Activated CD8-positive, alpha-beta T cell treated with anti-CD3 and anti-CD28 coated beads for 36 hours (primary cell): ENCODE measurements at places on chromosomes 16 and 17. TPM values are rescaled to one million over a fixed set of nuclear protein-coding genes. Genes with fewer than 3 reads are reported as not detected.

MEOX1 gene
- total RNA-seq = 0.47 TPM

FLYWCH1 gene
- 34.9 TPM for total RNA-seq

CCL22 gene
- 7.4 TPM for total RNA-seq

ATP1B2 gene
- total RNA-seq = not detected

KRTAP9-2 gene
- total RNA-seq = not detected

P4HB gene
- total RNA-seq = 408 TPM

ARHGAP27 gene
- total RNA-seq = 37.8 TPM

- peaks cover 51% of the 10 kb centered on the region for H3K4me1 ChIP-seq
- peak overlapping the region; percentile 96 for H3K27ac ChIP-seq
- peak overlapping the region; percentile 97 for H3K4me3 ChIP-seq
- DNase-seq = no peak
- H3K36me3 ChIP-seq = peaks cover 41% of the 10 kb centered on the region
Measured at GRCh38 chr16:75621170-75621477, 2.0 kb downstream of the ADAT1 start.

DNA sequence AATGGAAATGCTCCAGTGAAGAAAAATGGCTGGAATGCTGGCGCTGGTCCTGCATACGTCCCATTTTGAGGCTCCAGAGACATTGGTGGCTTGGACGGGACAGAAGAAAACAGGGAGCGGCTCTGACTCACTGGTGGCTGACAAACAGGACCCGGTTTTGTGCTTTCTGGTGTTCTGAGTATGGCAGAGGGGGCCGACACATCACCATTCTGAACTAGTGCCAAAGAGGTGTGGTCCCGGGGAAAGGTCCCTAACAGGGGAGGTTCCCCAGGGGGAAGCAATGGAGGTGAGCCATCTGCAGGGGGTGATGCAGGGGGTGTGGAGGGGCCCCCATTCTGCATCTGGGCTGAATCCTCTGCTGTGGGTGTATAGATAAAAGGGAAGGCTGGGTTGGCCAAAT, 8.3 kb downstream of the ANKRD40 start:
- H3K4me1 ChIP-seq = peaks cover 37% of the 10 kb centered on the region
- no peaks in the 10 kb centered on the region for H3K27me3 ChIP-seq
- H3K4me3 ChIP-seq = no peak overlapping the region
- H3K36me3 ChIP-seq = peaks cover 59% of the 10 kb centered on the region
- DNase-seq = no peak
- no peak overlapping the region for H3K27ac ChIP-seq

DNA sequence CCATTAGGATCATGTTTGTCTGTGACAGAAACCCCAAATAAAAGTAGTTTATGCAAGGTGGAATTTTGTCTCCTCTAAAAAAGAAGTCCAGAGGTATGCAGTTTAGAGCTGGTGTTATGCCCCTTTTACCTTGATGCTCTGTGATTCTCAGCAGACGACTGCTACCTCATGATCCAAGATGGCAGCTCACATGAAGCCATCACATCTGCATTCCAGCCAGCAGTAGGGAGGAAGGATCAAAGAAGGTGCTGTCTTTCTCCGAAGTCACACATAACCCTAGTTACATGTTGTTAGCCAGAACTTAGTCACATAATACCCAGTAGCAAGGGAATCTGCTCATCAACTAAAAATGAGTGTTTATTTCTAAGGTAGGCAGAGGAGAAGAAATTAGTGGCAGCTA, 135.7 kb upstream of the HS3ST2 start:
- H3K4me1 ChIP-seq = no peaks in the 10 kb centered on the region
- no peak overlapping the region for H3K4me3 ChIP-seq
- DNase-seq = no peak
- no peaks in the 10 kb centered on the region for H3K36me3 ChIP-seq

- DNase-seq = no peak
- no peak overlapping the region for H3K4me3 ChIP-seq
- no peak overlapping the region for H3K27ac ChIP-seq
- peaks cover 28% of the 10 kb centered on the region for H3K36me3 ChIP-seq
Measured at GRCh38 chr17:14161419-14161818, 75.2 kb downstream of the CDRT15 start.

GRCh38 chr17:4304417-4305027, 40.7 kb upstream of the ANKFY1 start:
- H3K36me3 ChIP-seq = peaks cover 10% of the 10 kb centered on the region
- DNase-seq = peak; percentile 77
- no peak overlapping the region for H3K27ac ChIP-seq
- no peak overlapping the region for H3K4me3 ChIP-seq
- no peaks in the 10 kb centered on the region for H3K27me3 ChIP-seq

DNA sequence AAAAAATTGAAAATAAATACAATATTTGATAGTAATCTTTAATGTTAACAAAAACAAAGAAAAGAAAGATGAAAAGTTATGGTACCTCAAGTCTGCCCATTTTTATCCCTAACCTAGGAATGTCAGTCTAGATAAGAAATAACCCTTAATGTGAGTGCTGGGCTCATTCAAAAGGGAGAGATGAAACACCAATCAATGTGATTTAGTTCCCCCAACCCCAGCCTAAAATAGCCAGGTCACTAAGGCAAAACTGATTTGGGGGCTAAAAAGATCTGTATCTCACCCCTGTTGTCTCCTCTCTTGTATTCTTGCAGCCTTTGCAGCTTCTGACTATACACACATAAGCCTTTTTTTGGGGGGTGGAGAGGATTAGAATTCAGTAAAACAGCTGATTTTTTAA, 3.2 kb upstream of the IGF2BP1 start:
- no peak overlapping the region for H3K27ac ChIP-seq
- no peak for DNase-seq
- H3K27me3 ChIP-seq = peaks cover 61% of the 10 kb centered on the region
- peaks cover 13% of the 10 kb centered on the region for H3K4me1 ChIP-seq

GRCh38 chr16:77937473-77938149, 84.7 kb upstream of the CLEC3A start:
- H3K27me3 ChIP-seq = peaks cover 7% of the 10 kb centered on the region
- H3K4me1 ChIP-seq = no peaks in the 10 kb centered on the region
- no peaks in the 10 kb centered on the region for H3K36me3 ChIP-seq

DNA sequence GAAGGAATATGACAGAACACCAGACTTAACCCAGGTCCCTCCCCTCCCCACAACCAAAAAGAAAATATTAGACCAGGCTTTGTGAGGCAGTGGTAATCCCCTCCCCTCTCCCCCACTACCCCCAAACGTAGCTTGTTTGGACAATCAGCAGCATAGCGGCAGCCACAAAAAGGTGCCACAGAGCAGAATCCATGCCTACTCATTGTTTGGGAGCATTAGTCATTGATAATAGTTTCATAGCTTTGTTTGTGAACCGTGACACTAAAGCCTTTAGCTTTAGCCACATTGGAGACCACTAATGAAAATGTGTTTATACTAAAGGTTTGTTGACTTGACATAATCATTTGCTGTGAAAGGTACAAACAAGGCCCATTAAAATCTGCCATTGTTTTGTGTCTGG, 65.1 kb downstream of the NUP93 start:
- H3K27me3 ChIP-seq = no peaks in the 10 kb centered on the region
- peaks cover 5% of the 10 kb centered on the region for H3K36me3 ChIP-seq

GRCh38 chr17:19613979-19614378, 34.6 kb upstream of the ALDH3A2 start:
- H3K27me3 ChIP-seq = no peaks in the 10 kb centered on the region
- DNase-seq = no peak
- H3K27ac ChIP-seq = no peak overlapping the region
- no peak overlapping the region for H3K4me3 ChIP-seq
- no peaks in the 10 kb centered on the region for H3K36me3 ChIP-seq

DNA sequence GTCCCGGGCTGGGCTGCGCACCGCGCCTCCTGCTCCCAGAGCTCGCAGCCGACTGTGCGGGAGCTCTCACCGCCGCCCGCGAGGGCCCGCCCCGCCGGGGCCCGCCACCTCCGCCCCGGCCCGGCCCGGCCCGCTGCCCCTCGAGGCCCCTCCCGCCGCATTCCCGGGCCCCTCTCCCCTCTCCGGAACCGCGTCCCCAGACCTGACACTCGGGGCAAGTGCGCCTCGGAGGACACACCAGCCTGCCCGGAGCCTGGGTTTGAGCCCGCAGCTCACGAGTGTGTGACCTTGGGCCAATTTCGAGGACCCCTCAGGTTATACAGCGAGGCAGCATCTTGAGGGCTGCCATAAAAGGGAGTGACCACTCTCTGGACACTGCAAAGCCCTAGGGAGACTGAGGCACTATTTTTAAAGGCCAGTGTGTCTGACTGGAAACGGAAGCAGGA, 2.0 kb upstream of the GRIN2C start:
- peaks cover 39% of the 10 kb centered on the region for H3K27me3 ChIP-seq
- H3K4me3 ChIP-seq = peak overlapping the region; percentile 10
- no peaks in the 10 kb centered on the region for H3K36me3 ChIP-seq
- no peak overlapping the region for H3K27ac ChIP-seq
- DNase-seq = no peak
- peaks cover 18% of the 10 kb centered on the region for H3K4me1 ChIP-seq

- peaks cover 1% of the 10 kb centered on the region for H3K27me3 ChIP-seq
- peak; percentile 46 for DNase-seq
- H3K4me1 ChIP-seq = peaks cover 10% of the 10 kb centered on the region
- H3K27ac ChIP-seq = no peak overlapping the region
- H3K36me3 ChIP-seq = no peaks in the 10 kb centered on the region
Measured at GRCh38 chr16:80948886-80949493, 57.7 kb downstream of the CMC2 start.
